ENCODE measurements at places on chromosomes 7 and 10.
A peak's percentile ranks its signal among the peaks of the same experiment; 100 is the strongest.

DNA sequence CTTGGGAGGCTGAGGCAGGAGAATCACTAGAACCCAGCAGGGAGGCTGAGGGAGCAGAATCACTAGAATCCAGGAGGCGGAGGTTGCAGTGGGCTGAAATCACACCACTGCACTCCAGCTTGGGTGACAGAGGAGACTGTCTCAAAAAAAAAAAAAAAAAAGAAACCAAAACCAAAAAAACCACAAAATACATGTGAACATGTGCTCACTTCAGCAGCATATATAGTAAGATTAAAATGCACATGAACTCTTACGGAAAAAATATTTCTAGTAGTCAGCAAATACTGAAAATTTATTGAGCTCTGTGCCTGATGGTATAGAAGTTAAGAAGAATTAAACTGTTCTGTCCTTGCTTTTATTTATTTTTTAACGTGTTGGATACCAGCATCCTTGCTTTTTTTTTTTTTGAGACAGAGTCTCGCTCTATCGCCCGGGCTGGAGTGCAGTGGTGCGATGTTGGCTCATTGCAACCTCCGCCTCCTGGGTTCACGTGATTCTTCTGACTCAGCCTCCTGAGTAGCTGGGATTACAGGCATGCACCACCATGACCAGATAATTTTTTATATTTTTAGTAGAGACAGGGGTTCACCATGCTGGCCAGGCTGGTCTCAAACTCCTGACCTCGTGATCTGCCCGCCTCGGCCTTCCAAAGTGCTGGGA lies 9.6 kb upstream of the ZNF487 start:
- DNase-seq, result no peak

DNA sequence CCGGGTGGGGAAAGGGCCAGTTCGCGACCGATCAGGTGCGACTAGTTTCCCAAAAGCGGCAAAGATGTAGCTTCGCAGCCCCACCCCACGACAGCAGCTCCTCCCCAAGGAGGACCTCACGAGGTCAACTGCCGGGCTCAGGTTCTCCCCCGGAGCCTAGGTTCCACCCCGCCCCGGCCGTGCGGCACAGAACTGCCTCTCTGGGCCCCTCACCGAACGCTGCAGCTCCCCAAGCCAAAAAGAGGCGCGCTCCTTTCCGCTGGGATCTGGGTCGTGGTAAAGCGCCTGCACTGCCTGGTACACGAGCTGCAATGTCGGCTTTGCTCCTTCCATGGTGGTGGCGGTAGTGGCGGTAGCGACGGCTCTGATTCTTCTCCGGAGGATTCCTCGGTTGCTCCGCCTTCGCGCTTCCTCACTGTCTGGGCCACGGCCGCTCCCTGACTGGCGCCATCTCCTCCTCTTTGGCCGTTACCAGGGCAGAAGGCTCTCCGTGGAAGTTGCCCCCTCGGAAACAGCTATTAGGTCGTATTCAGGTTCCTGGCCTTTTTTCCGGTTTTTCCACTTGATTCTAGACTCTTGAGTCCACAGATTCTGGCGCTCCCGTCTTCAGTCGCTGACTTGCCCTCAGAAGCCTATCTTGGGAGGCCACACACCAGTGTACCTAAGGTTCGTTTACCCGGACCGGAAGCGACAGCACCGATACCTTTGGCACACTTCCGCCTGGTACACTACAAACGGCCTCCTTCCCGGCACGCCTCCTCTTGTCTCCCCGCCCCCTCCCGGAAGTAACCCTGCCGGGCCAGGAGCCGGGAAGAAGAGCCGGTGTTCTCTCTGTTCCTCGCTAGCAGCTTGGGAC lies at the start of gene TNPO3:
Gene TNPO3 (minus strand): TSS at position 674 of the 856 bp plus-strand sequence. CDS start 341 bp downstream, at position 333.
- DNase-seq, result peak; percentile 84

DNA sequence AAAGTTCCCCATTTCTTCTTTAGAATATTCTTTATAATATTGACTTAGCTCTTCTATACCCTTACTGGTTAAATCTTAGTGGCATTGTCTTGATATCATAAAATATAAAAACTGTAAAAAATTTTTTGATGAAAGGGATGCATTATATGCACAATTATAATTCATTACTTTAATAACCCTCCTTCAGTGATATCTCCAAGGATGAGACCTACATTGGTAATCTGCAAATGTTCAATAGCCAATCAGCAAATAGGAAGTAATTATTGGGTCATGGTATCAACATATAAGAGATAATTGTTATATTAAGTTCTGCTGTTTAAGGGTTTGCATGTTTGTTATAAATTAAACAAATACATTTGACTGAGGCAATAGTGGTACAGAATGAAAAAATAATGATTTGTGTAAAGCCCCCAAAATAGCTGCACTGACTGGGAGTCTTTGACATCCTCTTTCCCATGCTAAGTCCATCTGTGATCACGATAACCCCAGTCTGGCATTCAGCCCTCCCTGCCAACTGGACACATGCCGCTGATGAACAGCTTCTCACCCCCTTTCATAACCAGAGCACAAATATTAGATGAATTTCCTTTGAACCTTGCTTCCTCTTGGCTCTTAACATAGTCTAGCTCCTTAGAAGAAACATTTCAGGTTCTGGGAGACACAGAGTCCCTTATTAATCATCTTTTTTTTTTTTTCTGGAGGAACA lies 169.5 kb downstream of the CPED1 start:
- no peak for DNase-seq

- no peak for DNase-seq
Measured at GRCh38 chr10:113179265-113179664, 229.2 kb downstream of the TCF7L2 start.

GRCh38 chr10:59360605-59361405 lies 1.5 kb downstream of the FAM13C start:
- DNase-seq, result no peak

DNA sequence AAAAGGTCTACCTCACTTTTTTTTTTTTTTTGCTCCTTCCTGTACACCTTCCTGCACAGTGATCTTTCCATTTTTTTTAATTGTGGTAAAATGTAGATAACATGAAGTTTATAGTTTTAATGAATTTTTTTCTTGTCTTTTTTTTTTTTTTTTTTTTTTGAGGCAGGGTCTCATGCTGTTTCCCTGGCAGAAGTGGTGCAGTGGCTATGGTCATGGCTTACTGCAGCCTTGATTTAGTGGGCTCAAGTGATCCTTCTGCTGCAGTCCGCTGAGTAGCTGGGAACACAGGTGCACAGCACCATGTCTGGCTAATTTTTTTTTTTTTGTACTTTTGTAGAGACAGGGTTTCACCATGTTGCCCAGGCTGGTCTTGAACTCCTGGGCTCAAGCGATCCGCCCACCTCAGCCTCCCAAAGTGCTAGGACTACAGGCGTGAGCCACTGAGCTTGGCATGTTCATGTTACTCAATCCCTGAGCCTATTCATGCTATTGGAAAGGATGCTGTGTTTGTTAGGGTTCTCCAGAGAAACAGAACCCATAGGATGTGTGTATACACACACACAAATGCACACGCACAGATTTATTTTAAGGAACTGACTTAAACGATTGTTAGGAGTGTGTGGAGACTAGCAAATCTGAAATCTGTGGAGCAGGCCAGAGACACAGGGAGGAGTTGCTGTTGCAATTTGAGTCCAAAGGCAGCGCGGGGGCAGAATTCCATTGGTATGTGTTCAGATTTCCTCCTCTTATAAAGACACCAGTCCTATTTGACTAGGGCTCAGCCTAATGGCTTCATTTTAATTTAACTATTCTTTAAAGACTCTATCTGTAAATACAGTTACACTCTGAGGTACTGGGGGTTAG lies 29.1 kb downstream of the GALNT11 start:
- DNase-seq, result no peak

GRCh38 chr10:78071140-78071856 lies 37.6 kb downstream of the RPS24 start:
- no peak for DNase-seq

DNA sequence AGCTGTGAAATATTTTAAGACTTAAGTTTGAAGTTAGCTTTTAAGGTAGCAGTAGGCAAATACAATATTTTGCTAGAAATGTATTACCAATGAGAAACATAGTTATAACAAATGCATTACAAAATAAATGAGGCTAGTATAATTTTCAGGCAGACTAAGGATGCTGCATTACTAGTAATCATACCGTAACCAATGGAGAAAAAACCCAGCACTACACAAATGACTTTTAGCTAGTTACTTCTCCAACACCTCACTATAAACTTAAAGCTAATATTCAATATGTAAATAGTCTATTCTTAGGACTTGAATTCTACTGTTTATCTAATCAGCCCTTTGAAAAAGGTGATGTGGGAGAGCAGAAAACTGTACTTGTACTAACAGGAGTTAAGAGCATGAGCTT lies 285.3 kb upstream of the KLF14 start:
- DNase-seq, result no peak

DNA sequence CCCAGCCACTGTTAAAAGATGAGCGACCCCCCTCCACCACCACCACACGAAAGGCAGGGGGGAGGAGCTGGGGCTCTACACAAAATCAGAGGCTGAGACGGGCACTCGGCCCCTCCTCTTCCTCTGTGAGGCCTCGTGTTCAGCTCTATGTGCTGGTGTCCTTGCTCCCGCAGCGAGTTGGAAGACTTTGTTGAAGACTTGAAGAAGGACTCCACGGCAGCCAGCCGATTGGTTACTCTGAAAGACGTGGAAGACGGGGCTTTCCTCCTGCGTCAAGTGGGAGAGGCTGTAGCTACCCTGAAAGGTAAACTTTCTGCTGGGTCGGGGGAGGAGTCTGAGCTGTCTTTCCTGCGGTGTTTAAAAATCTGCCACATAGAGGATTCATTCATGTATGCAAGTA lies 203.7 kb downstream of the ARHGAP21 start:
- no peak for DNase-seq

DNA sequence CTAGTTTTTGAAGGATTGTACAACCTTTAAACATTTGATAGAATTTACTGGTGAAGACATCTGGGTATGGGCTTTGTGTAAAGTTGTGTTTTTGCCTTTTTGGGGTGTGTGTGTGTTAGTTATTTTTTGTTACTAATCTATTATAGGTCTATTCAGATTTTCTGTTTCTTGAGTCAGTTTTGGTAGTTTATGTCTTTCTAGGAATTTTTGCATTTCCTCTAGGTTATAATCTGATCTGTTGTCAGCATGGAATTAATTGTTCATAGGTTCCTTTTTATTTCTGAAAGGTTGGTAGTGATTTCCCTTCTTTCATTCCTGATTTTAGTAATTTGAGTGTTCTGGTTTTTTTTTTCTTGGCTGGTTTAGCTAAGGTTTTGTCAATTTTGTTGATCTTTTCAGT lies 17.7 kb downstream of the SEPTIN7 start:
- DNase-seq, result no peak

Data from effector memory CD8-positive, alpha-beta T cell (primary cell).